ENCODE measurements at places on chromosomes 4 and X. TPM values are rescaled to one million over a fixed set of nuclear protein-coding genes. Genes with fewer than 3 reads are reported as not detected.

The FRAS1 gene
- 4.1 TPM for polyA plus RNA-seq

The TMEM47 gene
- polyA plus RNA-seq, result 0.10 TPM

The STS gene
- polyA plus RNA-seq, result 2.7 TPM

The VCX3B gene
- not detected for polyA plus RNA-seq

The WAS gene
- polyA plus RNA-seq, result 0.09 TPM

The USP17L5 gene
- not detected for polyA plus RNA-seq

The SMR3A gene
- polyA plus RNA-seq, result not detected

The C4orf50 gene
- polyA plus RNA-seq, result not detected

The DSPP gene
- polyA plus RNA-seq, result not detected

The DMRTC1 gene
- not detected for polyA plus RNA-seq

The MAGEA3 gene
- polyA plus RNA-seq, result not detected

The SATL1 gene
- polyA plus RNA-seq, result 0.18 TPM

The MRFAP1L1 gene
- 77.9 TPM for polyA plus RNA-seq

The TRPC5OS gene
- polyA plus RNA-seq, result not detected

The RNF212 gene
- 0.28 TPM for polyA plus RNA-seq

The MTNR1A gene
- not detected for polyA plus RNA-seq

The TLL1 gene
- 1.5 TPM for polyA plus RNA-seq

The C4orf51 gene
- polyA plus RNA-seq, result not detected

The HAND2 gene
- not detected for polyA plus RNA-seq

The SAT1 gene
- polyA plus RNA-seq, result 904 TPM

The TACR3 gene
- polyA plus RNA-seq, result not detected

The BRS3 gene
- polyA plus RNA-seq, result not detected

The CFAP99 gene
- not detected for polyA plus RNA-seq

The MAGEA11 gene
- polyA plus RNA-seq, result not detected

The DIPK2B gene
- not detected for polyA plus RNA-seq

The TCEAL6 gene
- polyA plus RNA-seq, result not detected

The NDUFC1 gene
- 43.1 TPM for polyA plus RNA-seq

The TLR7 gene
- polyA plus RNA-seq, result not detected

The CFAP47 gene
- polyA plus RNA-seq, result under 0.01 TPM

The TMPRSS11D gene
- 0.26 TPM for polyA plus RNA-seq

The PLP1 gene
- polyA plus RNA-seq, result not detected

The CYSLTR1 gene
- polyA plus RNA-seq, result not detected

The RGN gene
- polyA plus RNA-seq, result not detected
